Hindlimb muscle (tissue), 1 donor: ENCODE measurements at places on chromosomes 7 and 10.

- DNase-seq: no peak
These were observed 49.7 kb downstream of the PPP1R9A start for GRCh38 chr7:94957061-94957460.

DNA sequence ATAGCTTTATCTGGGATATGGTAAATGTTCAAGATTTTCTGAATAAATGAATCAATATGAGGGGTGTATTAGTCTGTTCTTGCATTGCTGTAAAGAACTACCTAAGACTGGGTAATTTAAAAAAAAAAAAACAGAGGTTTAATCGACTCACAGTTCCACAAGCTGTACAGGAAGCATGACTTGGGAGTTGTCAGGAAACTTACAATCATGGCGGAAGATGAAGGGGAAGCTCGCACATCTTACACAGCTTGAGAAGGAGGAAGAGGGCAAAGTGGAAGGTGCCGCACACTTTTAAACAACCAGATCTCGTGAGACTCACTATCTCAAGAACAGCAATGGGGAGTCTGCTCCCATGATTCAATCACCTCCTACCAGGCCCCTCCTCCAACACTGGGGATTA, 32.5 kb upstream of the OTUD1 start:
- DNase-seq: no peak

DNA sequence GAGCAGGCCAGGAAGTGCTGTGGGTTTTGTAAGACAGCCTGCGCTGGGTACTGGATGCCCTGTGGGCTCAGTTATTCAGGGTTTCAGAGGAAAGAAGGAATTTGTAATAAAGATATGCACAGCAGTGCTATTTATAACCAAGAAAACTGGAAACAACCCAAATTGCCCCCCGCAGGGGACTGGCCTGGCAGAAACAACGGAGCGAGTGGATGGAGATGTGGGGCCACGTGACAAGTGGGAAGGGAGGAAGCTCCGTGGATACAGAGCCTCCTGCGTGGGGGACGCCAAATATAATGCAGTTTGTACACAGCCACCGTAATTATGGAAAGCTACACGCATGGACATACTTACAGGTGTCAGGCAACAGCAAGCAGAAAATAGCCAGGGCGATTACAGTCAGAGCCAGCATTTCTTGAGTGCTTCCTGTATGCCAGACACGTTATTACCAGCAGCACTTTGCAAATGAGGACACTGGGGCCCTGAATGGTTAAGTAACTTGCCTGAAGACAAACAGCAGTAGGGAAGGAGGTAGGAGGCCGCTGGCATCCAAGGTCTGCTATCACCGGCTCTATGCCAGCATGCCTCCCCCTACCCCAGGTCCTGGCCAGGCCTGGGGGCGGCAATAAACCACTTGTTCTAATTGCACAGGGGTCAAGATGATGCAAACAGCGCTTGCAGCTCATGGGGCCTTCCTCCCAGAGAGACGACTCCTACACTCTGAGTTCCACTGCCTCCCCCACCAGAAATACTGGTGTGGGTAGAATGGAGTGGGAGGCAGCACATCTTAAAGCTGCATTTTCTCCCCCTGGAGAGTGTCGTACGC, 8.7 kb upstream of the CAMK2B start:
- DNase-seq: no peak

- no peak for DNase-seq
These were observed 1.1 kb downstream of the ADRA2A start for GRCh38 chr10:111077785-111078504.

DNA sequence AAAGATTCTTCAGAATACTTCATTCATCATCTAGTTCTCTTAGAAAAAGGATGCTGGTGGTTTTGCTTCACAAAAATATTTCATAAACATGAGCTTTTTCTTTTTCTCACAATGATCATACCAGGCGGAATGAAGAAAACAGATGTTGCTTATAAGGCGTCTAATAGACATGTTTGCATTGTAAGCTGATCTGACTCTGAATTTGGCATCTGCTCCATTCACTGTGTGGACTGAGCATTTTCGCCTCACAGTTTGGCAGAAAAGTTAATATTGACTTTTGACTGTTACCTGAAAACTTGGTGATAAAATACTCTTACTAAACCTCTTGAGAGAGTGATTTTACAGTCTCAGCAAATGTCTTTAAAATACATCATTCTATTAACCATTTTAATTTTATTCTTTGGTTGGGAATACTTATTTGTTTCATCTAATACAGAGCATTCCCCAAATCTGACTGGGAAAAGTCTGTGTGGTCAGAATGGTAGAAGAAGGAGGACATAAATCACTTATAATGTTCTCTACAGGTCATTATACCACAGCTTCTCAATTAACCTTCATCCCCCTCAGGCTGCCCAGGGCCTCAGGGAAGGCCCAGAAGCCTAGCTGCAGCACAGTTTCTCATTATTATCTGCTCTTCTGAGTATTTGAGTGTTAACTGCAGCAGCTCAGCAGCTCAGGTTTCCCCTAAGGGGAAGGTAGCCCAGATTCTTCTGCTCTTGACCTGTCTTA, 121.6 kb upstream of the KAT6B start:
- peak; percentile 66 for DNase-seq

DNA sequence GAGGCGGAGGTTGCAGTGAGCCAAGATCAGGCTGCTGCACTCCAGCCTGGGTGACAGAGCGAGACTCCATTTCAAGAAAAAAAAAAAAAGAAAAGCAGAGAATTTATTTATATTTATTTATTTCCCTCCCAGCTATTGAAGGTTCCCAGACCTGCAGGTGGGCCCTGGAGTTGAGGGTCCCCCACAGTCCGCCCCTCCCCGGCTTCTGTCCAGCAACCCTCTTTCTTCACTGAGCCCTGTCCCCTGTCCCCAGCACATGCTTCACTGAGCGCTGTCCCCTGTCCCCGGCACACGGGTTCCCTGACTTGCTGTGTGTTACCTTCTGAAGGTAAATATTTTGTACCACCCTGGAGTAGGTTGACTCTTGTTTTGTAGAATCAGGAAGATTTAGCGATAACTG, 301.7 kb upstream of the PITRM1 start:
- no peak for DNase-seq

GRCh38 chr7:29917641-29918040, 72.0 kb downstream of the SCRN1 start:
- DNase-seq: no peak

- DNase-seq: no peak
These were observed 58.8 kb downstream of the INSIG1 start for GRCh38 chr7:155356323-155357105.

GRCh38 chr7:80634505-80634904, 3.9 kb upstream of the CD36 start:
- no peak for DNase-seq

- DNase-seq: no peak
These were observed 23.1 kb downstream of the TCAF1 start for GRCh38 chr7:143878884-143879283.

GRCh38 chr7:133126422-133126821, 44.5 kb upstream of the CHCHD3 start:
- DNase-seq: no peak

DNA sequence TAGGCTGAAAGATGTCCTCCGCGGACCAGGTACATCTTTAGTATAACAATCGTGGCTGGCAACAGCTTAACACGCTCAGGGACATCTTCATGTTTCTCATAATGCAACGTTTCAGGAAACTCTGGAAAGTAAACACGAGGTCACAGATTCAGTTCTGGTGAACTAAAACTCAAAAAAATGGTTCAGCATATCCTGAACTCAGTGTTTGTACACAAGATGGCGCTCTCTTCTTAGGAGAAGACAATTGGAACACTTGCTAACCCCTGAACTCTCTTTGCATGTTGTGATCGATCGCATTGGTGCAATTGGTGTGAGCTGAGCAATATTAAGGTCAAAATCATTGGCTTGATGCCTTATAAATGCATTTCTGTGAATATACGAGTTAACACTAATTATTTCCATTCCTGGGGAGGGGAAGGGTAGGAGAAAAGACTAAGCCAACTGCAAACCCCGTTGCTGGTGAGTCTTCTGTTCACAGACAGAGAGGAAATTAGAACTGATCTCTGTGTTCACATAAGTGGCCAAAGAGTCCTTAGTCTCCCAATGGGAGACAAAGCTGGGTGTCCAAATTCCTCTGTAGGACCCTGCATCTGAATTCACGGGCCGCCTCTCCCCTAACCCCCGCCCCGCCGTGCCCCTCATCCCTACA, 52.6 kb upstream of the FAM180A start:
- peak; percentile 57 for DNase-seq

DNA sequence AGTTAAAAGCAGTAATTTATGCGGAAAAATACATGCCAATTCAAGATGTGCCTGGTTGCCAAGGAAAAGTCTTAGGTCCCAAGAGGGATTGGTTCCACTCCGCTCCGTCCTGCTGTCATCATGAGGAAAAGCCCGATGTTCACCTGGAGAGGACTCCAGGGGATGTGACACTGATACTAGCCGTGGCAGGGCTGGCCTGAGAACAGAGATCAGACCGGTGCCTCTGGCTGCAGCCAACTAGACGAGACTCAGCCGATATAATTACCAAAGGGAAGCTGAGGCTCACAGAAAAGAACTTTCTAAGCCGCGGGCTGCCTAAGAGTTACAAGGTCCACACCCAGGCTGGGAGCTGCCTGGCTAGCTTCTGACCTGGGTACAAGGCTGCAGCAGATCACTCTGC, 81.3 kb upstream of the UNC5B start:
- DNase-seq: no peak

DNA sequence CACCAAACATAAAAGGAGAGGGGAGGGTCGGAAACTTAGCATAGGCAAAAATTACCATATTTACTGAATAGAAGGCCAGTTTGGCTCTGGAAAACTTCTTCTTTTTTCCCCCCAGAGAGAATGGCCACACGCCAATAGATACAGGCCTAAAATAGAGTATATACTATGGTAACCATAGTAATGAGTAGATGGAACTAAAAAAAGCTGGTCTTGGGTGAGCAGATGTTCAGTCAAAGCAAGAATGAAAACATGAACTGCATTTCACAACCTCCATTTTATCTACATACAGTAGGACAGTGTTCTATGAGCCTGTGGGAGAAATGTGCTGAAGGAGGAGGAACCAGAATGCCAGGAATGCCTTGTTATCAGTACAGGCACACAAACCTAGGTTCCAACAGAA, 141.7 kb upstream of the SEMA3A start:
- no peak for DNase-seq

DNA sequence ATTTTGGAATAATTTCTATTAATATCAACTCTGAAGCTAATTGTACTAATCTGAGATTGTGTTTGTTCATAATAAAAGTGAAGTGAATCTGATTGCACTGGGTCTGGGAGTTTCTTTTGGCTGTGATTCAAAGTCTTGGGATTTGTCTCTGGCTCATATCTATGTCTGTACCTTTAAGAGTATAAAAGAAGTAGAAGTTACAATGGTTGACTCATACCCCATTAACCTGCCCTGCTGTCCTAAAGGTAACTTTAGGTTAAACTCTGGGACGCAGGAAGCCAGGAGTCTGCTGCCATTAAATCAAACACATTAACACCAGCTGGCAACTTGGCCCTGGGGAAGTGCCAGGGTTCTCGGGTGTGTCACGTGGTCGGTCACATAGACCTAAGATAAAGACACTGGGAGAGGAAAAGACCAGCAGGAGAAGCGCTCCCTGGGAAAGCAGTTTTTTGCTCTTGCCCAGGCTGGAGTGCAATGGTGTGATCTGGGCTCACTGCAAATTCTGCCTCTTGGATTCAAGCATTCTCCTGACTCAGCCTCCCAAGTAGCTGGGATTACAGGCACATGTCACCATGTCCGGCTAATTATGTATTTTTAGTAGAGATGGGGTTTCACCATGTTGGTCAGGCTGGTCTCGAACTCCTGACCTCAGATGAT, 17.8 kb downstream of the SCD start:
- no peak for DNase-seq

GRCh38 chr10:77244746-77245145, 392.9 kb downstream of the KCNMA1 start:
- DNase-seq: no peak

- peak; percentile 53 for DNase-seq
These were observed 33.6 kb downstream of the TRRAP start for GRCh38 chr7:98911916-98912315.

GRCh38 chr10:97095701-97096260, 90.0 kb downstream of the SLIT1 start:
- DNase-seq: no peak
